ENCODE measurements at places on chromosomes 4 and X.
A peak's percentile ranks its signal among the peaks of the same experiment; 100 is the strongest.

DNA sequence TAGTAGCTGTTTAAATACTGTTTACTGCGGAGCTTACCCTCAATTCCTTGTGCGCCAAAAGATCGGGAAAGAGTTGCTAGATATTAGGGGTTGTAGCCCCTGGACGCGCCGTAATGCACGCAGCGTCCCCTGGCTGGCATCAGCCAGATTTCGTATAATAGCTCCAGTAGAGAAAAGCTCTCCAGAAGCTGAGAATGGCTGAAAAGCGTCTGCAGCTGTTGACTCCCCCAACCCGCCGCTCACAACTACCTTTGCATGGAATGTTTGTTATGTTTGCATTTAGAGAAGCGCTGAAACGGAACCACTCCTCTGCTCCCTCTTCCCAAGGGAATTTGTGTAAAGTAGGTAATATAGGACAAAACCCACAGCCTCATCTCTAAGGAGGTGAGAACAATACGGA lies 3.7 kb downstream of the DOCK11 start:
- no peak for DNase-seq

DNA sequence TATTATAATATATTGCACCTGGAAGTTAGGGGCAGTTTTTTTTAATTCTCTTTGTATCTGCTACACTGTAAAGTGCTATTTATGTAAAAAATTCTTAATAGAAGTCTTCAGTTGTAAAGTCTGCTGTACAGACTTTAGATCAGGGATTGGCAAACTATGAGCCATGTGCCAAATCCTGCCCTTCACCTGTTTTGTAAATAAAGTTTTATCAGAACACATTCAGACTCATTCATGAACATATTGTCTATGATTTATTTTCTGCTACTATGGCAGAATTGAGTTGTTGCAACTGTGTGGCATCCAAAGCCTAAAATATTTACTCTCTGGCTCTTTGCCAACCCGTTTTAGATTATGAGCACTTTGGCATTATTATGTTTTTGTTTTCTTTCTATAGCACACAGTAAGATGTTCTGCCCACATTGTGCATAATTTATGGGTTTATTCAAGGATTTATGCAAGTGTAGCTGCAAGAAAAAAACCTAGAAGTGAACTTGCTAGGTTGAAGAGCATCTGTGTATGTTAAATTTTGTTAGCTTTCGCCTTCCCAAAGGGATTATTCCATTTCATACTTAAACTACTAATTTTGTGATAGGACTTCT lies 56.9 kb downstream of the CLCN3 start:
- no peak for DNase-seq

- no peak for DNase-seq
Measured at GRCh38 chrX:153317996-153318722, 3.4 kb downstream of the PNMA6F start.

DNA sequence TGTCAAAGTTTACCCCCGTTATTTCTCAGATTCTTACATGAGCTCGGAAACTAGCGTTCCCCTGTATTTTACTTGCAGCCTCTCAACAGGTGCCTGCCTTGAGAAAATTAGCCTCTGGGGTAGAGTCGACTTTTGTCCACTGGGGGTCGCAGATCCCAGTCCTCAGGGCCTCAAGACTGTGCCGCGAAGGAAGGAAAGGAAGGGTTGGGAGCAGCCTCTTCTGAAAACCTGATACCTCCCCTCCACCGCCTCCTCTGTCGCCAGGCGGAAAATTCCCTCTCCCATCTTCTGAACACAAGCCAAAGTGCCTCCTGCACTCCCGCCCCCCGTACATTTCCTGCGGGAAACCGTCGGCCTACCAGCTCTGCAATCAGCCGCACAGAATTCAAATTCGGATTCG lies 44.4 kb upstream of the TMSB15B start:
- DNase-seq = peak; percentile 14

- DNase-seq = no peak
Measured at GRCh38 chr4:170705907-170706306, 616.2 kb upstream of the AADAT start.

DNA sequence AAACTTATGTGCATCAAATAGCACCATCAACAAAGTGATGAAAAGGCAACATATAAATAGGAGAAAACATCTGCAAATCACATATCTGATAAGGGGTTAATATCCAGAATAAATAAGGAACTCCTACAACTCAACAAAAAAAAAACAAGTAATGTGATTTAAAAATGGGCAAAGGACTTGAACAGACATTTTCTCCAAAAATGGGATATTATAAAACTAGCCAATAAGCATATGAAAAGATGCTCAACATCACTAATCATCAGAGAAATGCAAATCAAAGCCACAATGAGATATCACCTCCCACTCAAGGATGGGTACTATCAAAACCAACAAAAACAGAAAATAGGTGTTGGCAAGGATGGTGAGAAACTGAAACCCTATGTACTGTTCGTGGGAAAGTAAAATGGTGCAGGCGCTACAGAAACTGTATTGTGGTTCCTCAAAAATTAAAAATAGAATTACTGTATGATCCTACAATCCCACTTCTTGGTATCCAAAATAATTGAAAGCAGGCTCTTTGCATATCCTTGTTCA lies 2.4 kb downstream of the DNAJB14 start:
- DNase-seq = no peak

- DNase-seq = no peak
Measured at GRCh38 chr4:107894138-107894603, 37.2 kb upstream of the CYP2U1 start.

DNA sequence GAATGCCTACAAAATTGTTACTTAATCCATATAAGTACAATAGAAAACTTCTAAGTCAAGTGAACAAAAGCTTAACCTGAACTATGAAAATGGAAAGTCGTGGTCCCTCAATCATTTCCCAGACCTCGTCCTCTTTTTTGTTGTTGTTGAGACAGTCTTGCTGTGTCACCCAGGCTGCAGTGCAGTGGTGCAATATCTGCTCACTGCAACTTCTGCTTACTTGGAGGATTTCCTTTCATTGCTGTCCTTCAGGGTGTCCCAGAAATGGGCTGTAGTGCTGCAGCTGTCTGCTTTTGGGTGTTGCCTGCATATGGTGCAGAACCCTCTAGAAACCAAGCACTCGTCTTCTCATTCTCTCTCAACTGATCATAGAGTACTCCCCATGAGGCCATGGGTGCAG lies 75.0 kb upstream of the IL2 start:
- no peak for DNase-seq

- no peak for DNase-seq
Measured at GRCh38 chr4:163048447-163048846, 118.2 kb downstream of the NAF1 start.

- no peak for DNase-seq
Measured at GRCh38 chr4:185395238-185395955, at the start of gene LRP2BP. Gene LRP2BP (minus strand): TSS chr4:185395924. CDS start chr4:185378186, 17,738 bp downstream.

DNA sequence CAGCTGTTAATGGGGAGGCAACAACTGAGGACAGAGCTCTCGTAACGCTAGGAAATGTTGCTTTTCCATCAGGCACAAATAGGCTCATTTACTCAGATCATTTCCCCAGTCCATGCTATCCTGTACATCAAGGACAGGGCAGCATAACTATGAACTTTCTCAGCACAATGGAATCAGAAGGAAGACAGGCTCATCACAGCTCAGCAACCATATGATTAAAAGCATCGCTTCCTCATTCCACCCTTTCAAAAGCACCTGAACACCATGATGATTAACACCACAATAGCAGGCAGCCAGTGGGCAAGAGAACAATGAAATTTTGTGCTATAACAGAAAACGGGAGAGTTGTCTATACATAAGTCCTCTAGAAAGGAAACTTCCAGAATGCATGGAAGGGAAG lies 297.8 kb downstream of the ZNF674 start:
- DNase-seq = no peak

DNA sequence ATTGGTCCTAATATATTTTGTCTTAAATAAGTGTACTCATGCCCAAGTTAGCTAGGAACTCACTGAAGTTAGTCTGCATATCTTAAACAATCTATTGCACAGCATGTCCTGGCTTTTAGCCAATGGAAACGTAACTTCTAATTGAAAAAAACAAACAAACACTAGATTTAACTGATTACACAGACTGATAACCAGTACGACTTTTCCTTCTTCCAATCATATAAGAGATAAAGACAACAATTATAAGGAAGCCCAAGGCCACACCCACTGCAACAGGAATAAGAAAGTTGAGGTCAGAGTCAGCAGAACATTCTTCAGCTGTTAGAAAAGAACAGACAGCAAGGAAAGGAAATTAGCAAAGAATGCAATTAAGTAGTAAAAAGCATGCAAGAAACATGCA lies 40.8 kb downstream of the LAMP2 start:
- DNase-seq = peak; percentile 0

- DNase-seq = no peak
Measured at GRCh38 chrX:1713296-1713695, 98.4 kb downstream of the ASMT start.

GRCh38 chrX:45322382-45322781 lies 121.7 kb upstream of the DIPK2B start:
- DNase-seq = peak; percentile 19

DNA sequence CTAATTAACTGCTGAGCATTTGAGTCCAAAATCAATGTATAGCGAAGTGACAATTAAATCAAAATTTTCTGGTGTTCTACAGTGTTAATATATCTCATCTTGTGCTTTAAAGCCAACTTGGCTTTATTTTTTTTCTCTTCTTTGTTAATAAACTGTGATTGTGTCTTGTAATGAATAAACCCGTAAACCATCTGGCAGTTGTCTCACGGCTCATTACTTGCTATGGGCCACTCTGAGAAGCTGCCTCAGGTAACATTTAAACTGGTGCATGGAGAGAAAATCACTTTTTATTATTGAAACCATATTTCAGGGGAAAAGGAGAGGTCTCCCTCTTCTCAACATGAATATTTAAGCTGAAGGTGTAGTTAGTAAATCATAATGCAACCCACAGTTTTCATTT lies 694.0 kb downstream of the KCTD8 start:
- DNase-seq = no peak

DNA sequence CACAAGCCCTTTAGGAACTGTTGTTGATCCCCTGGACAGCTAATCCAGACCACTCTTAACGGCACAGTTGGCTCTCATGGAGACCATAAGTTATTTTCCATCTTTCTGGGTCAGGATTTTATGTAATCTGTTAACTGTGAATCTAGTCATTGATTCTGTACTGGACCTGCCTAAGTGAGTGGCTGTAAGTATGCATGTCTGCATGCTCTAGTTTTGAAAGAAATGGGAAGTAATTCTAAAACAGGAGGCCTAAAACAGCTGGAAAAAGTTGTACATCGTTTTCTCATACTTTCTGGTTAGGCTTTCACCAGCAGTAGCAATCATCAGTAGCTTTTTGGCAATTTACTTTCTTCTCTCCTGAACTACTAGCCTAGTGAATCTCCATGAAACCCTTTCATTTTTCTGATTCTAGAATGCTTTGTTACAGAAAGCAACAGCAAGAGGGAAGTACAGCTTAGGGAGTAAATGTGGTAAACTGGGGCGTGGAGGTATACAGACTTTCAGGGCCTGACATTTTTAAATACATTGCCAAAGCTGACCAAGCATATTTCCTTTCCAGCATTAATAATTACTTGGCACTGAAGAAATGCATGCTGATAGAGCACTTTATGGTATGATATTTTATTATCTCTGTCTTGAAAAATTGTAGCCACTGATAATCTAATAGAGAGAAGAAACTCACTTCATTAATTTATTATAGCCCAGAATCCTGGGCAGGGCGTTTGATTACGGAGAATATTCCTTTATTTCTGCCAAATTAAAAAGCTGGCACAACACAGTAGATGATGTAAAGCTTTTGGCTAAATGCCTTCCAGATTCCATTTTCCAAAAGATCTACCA lies 202.7 kb downstream of the BANK1 start:
- DNase-seq = no peak

DNA sequence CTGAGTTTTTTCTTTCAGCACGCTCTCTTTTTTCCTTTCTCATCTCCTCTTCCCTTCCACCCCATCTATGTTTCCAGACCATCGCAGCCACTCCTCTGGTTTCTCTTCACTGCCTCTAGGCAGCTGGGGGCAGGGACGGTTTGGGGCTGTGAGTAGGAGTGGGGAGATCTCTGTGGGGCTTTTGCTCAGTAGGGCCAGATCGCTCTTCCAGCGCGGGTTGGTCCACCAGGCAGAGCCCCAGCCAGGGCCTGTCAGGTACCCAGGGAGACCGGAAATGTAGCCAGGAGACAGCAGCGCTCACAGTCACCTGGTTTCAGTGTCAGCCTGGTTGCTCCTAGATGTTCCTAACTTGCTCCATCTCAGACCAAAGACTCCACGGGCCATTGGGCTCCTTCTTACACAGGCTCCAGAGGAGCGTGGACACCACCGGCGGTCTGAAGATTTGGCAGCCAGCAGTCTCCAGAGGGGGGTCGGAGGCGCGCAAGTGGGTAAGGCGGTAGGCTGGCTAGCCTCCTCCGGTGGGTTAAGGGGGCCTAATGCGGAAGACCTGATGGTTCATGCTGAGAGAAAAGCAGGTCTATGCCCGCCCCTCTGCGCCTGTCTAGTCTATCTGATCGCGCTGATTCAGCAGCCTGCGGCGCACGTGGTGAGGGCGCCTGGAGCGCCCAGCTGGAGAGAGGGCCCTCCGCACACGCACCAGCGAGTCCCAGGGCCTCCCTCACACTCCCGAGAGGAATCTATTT lies 1.8 kb downstream of the FGF5 start:
- no peak for DNase-seq

DNA sequence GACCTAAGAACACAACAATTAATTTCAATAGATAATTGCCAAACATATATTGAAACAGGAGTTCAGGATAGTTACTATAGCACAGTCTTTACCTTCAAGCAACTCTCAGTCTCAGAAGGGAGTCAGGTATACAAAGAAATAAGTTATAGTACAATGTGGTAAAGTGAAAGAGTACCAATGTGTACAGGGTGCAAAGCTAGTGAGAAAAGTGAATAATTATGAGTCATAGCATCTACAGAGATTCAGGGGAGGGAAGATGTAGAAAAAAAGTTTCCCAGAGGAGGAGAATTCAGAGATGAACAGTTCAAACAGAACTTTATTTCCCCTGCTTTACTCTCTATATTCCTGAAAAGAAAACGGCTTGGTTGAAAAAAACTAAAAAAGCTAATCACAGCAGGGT lies 22.7 kb upstream of the DKK2 start:
- no peak for DNase-seq

DNA sequence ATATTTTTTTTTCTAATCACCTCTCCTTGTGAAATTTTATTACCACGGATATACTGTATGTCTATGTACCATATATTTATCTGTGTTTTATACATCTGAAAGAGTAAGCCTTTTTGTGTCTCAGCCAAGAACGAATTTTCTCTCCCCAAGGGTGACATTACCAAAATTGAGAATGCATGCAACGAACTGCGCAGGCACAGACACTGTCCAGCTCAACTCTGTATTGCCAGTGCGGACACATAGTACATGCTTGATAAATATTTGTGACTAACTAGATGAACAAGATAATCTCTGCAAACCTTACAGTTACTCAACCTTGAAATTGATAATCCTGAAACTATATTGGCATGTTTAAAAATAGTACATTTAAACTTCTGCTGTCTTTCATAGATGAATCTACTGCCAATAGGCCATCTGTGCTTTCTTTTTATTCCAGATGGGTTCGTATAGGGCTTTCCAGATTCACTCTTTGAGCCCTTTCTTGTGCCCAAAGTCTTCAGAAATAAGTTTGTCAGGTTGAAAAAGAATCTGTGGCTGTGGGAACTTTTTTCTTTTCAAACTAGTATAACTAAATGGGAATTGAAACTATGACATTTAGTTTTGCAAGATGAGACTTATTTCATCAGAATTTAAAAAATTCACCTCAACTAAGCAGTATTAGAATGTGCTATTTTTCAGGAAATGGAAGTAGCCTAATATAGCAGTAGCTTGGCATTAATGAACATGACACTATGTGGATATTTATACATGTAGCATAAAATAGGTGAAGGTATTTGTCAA lies 38.9 kb downstream of the DTHD1 start:
- no peak for DNase-seq

GRCh38 chr4:4406455-4407298 lies 19.8 kb downstream of the NSG1 start:
- no peak for DNase-seq

- no peak for DNase-seq
Measured at GRCh38 chr4:112513971-112514646, 1.9 kb downstream of the NEUROG2 start.
